Sciatic nerve (tissue), 2 donors: ENCODE measurements at places on chromosomes 13 and 19. TPM values are rescaled to one million over a fixed set of nuclear protein-coding genes. Genes with fewer than 3 reads are reported as not detected.

DNA sequence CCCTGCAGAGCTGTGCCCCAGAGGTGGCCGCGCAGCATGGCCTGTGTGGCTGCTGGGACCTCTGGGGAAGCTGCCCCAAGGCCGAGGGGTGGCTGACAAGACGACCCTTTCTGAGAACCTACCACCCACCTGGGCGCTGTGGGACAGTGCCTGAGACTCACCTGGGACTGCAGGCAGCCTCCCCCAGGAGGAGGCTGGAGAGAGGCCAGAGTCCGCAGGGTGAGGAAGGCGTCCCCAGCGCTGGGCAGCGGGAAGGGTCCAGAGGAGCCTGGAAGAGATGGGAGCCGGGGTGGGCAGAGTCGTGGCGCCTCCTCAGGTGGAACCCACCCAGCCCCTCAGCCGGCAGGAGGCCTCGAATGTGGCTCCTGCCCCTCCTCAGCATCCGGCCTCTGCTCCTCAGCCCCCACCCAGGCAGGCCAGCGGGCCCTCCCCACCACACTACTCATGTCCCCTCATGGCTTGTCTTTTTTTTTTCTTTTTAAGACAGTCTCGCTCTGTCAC is 25.3 kb downstream of the CILP2 start:
- DNase-seq = no peak

- no peak for DNase-seq
Measured at GRCh38 chr13:42331009-42331408, 59.1 kb downstream of the AKAP11 start.

- DNase-seq = no peak
Measured at GRCh38 chr13:114043421-114044053, 69.7 kb upstream of the C13orf46 start.

DNA sequence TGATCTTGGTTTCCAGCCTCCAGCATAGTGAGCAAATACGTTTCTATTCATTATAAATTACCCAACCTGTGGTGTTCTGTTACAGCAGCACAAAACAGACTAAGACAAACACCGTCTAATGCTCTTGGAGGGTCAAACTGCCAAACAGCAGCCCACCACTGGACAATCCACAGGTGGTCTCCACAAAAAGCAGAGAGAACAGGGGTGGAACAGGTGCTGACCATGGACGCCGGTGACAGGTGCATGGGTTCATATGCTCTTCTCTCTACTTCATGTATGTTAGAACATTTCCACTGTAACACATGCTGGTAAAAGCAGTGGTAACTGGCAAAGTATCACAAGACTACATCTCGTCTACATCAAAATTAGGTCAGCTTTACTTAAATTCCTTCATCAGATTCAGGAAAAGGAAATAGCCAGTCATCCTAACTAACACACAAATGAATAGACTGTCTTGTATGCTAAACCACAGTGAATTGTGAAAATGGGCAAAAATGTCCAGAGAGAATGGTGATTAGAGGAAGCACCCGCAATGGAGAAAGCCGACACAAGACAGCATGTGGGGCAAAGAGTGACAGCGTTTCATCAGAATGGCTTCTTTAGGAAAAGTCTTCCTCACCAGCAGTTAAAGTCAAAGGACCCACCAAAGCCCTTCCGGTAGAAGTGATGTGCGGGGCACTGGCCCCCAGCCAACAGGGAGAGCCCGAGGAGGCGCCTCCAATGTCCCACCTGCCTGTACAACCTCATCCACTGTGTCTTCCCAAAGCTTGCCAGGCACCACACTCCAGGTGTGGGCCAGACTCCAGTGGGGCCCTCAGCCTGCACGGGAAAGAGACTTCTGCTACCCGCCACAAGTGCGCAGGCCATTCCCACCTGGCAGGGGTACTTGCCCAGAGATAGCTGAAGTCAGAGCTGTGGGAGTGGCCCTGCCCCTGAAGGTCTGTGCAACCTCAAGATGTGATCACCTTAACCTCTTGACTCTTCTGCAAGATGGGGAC is 6.5 kb downstream of the CARS2 start:
- peak; percentile 12 for DNase-seq

DNA sequence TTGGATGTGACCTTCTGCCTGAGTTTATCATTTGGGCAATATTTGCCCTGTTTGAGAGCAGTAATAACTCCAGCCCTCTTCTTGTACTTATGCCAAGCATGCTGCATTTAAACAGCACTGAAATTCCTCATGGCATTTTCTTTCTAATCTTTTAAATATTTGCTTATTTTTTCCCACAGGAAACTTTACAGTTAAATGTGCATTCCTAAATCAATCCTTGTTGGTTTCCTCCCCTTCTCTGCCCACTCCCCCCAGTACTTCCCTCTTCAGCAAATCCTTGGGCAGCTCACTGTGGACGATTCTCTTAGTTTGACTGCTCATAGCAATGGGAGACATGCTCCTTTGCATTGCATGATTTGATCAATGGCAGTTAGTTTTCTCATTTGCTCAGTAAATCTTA is 68.7 kb downstream of the RAP2A start:
- no peak for DNase-seq

GRCh38 chr13:59666504-59666903 is 497.2 kb downstream of the DIAPH3 start:
- DNase-seq = no peak

DNA sequence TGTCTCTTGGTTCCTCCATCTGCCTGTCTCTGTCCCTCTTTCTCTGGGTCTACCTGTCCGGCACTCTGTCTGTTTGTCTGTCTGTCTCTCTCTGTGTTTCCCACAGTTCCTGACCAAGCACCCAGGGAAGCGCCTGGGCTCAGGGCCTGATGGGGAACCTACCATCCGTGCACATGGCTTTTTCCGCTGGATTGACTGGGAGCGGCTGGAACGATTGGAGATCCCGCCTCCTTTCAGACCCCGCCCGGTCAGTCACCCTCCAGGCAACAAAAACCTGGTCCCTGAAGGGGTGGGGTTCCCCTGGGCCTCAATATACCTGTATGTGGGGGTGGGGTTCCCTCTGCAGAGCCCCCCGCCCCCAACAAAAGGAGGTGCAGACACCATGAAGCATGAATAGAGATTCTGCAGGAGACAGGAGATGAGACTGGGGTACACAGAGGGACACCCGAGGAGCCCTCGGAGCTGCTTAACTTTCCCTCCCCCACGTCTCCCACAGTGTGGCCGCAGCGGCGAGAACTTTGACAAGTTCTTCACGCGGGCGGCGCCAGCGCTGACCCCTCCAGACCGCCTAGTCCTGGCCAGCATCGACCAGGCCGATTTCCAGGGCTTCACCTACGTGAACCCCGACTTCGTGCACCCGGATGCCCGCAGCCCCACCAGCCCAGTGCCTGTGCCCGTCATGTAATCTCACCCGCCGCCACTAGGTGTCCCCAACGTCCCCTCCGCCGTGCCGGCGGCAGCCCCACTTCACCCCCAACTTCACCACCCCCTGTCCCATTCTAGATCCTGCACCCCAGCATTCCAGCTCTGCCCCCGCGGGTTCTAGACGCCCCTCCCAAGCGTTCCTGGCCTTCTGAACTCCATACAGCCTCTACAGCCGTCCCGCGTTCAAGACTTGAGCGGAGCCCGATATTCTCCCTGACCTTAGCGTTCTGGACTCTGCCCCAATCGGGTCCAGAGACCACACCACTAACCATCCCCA is 2.6 kb upstream of the CACNG7 start:
- peak; percentile 70 for DNase-seq

DNA sequence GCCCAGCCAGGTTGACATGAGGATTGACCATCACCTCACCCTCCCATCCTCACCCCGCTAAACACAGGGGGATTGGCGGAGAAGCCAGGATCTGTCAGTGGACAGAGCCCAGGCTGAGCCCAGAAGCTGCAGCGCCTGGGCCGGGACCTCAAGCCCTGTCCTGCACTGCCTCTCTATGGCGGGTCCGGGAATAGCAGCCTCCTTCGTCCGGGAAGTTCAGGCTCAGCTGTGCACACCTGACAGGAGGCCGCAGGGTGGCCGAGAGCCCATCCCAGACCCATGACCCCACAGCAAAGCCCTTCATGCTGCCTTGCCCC is 67.8 kb downstream of the SPACA7 start:
- DNase-seq = peak; percentile 74

DNA sequence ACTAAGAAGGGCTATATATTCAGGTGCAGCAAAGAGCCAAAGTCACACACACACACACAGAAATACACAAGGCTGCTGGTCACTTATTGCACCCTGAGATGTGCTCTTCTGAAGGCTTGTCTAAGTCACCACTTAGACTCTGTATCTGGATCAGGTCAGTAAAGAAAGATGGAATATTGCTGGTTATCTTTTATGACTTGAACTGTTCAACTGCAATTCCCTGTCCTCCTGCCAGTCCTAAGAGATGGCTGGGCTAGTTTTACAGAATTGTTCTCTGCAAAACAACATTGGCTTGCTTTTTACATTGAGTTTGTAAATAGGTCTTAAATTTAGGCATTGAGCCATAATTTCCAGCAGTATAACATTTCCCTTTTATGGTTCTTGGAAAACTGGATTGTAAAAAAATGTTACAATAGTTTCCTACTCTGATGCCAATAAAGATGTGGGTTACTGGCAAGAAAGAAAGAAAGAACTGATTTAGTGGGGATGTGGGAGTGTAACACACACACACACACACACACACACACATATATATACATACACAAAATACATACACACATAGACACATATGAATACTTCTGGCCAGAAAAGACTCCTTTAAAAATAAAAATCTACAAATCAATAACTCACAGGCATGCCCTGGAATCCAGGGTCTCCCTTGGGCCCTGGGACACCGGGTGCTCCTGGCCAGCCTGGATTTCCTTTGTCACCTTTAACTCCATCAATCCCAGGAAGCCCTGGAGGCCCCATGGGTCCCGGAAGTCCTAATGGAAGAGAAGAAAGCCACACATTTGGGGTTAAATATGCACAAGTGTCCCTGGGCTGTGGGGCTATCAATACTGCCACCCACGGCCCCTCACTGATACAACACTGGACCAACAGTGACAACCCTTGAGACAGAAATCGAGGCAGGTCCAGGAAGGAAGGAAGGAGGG is 137.7 kb downstream of the COL4A1 start:
- DNase-seq = no peak

Gene C1QTNF9B
- total RNA-seq = 3.0 TPM

Gene LPAR6
- total RNA-seq = 55.0 TPM

Gene CLDN10
- not detected for total RNA-seq

Gene ZNF556
- 0.80 TPM for total RNA-seq

Gene PRTN3
- 0.71 TPM for total RNA-seq

Gene SIGLEC5
- not detected for total RNA-seq

Gene FAM216B
- total RNA-seq = not detected

Gene CEACAM3
- 3.3 TPM for total RNA-seq

Gene ZNF708
- 24.1 TPM for total RNA-seq
